ENCODE measurements at places on chromosomes 2 and 18. TPM values are rescaled to one million over a fixed set of nuclear protein-coding genes. Genes with fewer than 3 reads are reported as not detected.

- DNase-seq: no peak
These were observed 297.9 kb downstream of the EN1 start for GRCh38 chr2:118549503-118549902.

DNA sequence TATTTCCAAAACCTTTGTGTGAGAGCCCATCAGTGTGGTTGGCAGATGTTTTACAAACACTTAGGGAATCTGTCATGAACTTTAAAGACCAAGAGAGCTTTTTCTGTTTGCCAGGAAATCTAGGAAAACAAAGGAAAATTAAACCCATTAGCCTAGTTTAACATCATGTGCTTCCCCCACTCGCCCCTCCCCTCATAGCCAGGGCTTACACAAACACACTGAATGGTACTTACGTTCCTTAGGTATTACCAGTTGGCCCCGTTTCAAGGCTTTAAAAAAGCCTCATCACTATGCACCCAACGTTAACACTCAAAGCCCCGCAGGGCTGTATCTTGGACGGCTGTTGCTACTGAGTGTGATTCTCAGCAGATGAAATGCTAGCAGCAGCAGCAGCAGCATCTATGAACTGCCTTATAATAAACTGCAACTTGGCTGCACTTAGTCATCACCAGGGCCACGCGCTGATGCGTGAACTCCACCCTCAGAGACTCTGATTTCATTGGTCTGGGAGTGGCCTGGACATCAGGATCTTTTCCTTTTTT, 20.1 kb upstream of the TTC39C start:
- DNase-seq: peak; percentile 44

- no peak for DNase-seq
These were observed 31.0 kb upstream of the FMNL2 start for GRCh38 chr2:152303951-152304350.

- no peak for DNase-seq
These were observed 39.8 kb downstream of the IWS1 start for GRCh38 chr2:127486247-127487058.

DNA sequence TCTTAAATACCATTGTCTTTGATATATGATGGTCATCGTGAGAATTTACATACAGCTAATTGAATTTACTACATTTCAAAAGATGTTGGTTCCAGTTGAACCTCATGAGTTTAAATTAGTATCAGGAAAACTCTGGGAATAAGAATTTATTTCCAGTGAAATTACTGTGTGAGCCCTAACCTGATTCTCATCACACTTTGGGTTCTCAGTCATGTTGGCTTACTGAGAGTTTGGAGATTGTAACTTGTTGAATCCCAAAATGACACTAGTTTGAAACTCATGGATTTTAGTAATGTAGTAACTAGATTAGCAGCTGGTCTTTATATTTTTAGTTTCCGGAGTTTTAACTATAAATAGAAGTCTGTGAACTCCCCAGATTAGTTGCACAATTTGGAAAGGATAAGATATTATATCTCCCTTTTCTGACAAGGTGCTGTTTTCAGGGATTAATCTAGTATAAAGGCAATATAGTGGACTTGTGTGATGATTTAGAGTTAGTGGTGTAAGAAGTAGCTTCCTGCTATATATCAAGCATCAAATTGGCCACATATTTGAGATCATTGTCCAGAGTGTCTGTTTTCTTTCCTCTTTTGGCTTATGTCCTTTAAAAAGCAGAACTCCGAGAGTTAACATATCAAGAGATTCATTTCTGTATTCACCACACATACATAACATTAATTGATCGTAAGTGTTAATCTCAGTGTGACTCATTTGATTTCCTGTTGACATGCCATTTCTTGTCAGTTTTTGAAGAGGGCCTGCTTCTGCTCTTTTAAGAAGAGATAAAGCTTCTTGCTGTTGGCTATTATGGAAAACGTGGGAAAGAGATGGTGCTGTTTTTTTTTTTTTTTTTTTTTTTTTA, 15.7 kb downstream of the NDUFV2 start:
- no peak for DNase-seq

Gene MYCN
- not detected for polyA plus RNA-seq

Gene NEU2
- not detected for polyA plus RNA-seq
